ENCODE measurements at places on chromosomes 11 and 22. TPM values are rescaled to one million over a fixed set of nuclear protein-coding genes. Genes with fewer than 3 reads are reported as not detected.

DNA sequence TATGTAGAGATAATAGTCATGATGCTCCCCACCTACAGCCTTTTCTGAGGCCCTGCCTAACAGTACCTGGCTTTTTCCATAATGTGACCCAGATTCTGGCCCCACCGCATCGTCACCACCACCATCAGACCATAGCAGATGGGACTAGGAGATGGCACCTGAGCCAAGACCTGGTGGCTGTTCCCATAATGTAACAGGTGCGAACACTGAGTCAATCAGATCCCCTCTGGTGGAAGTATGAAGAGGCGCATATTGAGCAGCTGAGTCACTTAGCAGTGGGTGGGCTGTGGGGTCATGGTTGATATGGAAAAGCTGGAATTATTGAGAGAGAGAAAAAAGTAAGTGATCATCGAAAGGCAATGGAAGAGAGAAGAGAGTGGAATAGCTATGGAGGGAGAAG, 578.0 kb upstream of the CADM1 start:
- DNase-seq = no peak

GRCh38 chr11:116325247-116325646, 447.5 kb downstream of the BUD13 start:
- DNase-seq = no peak

Gene FGF19
- not detected for total RNA-seq

DNA sequence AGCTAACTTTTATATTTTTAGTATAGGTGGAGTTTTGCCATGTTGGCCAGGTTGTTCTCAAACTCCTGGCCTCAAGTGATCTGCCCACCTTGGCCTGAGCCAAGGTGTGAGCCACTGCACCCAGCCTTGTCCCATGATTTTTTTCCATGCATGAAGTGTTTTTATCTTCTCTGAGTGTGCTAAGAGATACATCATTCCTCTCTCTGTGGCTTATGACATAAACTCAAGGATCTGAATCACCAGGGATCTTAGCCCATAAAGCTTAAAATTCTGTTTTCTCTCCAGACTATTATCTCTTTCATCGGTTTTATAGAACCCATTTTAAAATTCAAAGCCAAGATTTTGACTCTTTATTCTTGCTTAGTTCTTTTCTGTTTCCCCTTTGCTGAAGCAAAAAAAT, 48.4 kb upstream of the C11orf58 start:
- no peak for DNase-seq

DNA sequence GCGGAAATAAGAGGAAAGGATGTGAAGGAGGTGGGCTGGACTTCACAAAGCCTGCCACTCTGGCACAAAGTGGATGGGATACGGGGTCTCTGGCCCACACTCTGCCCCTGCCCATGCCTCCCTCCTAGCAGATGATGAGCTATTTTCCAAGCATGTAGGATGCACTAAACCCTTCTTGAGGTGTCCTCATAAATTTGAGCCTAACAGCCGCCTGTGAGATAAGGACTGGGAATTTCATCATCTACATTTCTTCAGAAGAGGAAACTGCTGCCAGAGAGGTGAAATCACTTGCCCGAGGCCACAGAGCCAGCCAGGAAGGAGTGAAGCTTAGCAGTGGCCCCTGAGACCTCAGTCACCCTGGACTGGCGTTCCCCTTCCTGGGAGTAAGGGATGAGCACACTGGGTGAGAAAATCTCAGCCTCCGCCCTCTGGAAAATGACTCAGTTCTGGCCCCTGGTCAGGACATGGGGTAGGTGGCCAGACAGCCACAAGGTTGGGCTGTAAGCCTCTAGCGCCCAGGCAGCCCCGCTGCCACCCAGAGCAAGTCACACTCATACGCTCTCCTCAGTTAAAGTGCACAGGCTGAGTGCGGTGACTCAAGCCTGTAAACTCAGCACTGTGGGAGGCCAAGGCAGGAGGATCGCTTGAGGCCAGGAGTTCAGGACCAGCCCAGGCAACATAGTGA, 27.9 kb downstream of the MB start:
- no peak for DNase-seq

DNA sequence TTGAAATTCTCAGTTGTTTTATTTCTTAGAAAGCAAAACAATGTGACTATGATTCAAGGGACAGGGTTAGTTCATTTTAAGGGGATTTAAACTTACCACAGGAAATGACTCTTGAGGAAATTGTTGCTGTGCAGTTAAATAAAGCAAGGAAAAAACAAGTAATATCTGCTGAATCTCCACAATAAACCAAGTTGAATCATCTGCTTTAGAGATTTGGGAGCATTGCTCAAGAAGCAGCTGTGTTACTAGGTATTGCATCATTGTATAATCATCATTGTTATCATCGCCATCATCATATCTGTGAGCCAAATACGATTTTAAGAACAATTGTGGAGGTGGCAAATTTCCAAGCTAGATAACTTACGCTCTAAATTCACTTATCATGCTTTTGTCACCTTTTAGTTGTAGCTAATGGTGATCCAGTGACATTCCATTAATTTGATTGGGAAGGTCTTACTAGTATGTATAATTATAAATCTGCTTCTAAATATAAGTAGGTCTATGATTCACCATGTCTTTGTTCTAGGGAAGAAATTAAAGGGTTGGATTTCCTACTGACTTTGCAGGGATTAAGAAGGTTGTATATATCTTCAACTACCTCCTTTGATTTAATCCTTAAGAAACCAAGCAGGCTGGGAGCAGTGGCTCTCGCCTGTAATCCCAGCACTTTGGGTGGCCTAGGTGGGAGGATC, 19.9 kb downstream of the MMP10 start:
- no peak for DNase-seq

- no peak for DNase-seq
These were observed 316.1 kb downstream of the TMEM135 start for GRCh38 chr11:87353771-87354345.

- no peak for DNase-seq
These were observed 82.4 kb downstream of the BCR start for GRCh38 chr22:23262518-23263332.

- peak; percentile 97 for DNase-seq
These were observed 19.1 kb upstream of the MYRF start for GRCh38 chr11:61733120-61733978.

Gene OR56A1
- total RNA-seq = not detected

Gene MN1
- total RNA-seq = 10.1 TPM

DNA sequence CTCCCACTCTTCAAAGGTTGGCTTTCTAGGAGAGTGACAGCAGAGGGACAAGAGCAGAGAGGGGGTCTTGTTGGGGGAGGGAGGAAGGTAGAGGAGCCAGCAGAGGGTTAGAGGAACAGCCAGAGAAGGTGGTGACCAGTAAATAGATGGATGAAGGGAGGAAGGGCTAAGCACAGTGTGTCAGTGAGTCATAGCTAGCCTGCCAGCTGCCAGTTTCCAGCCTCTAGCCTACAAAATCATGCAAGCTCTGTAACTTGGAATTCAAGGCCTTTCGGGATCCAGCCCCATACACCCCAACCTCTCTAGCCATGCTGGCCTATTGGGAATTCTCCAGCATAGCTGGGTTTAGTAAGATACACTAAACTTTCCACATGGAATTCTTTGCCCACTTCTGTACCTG, 147.4 kb upstream of the TEAD1 start:
- DNase-seq = no peak

- DNase-seq = no peak
These were observed 1.5 kb downstream of the CLCF1 start for GRCh38 chr11:67371911-67372320.

Measured in right cardiac atrium (tissue), 5 donors.